Activated T-cell treated with anti-CD3 and anti-CD28 coated beads, Interleukin-2, amount 50 U/mL, for 72 hours (primary cell): ENCODE measurements at places on chromosomes 6 and 20. TPM values are rescaled to one million over a fixed set of nuclear protein-coding genes. Genes with fewer than 3 reads are reported as not detected.

ACTL10 gene
- 1.4 TPM for total RNA-seq

SEL1L2 gene
- total RNA-seq, result not detected

TMEM200A gene
- total RNA-seq, result 0.67 TPM

DNA sequence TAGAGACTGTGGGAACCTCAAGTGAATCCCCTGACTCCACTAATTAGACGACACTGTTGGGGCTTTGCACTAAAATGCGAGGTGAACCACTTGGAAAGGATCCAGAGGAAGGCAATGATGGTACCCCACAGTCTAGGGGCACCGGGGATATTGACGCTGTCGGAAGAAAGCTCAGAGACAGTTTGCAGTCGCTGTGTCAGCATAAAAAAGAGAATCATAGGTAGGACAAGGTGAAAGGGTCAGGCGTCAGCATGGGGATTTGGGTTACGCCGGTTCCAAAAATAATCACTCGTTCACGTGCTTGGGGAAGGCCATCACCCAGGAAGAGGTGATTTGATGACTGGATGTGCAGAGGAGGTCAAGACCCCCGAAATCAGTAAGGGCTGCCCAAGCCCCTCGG is 598.0 kb upstream of the NOX3 start:
- H3K36me3 ChIP-seq, result no peaks in the 10 kb centered on the region
- DNase-seq, result no peak
- H3K4me3 ChIP-seq, result no peak overlapping the region
- no peaks in the 10 kb centered on the region for H3K4me1 ChIP-seq
- H3K27me3 ChIP-seq, result no peaks in the 10 kb centered on the region

- H3K36me3 ChIP-seq, result no peaks in the 10 kb centered on the region
- DNase-seq, result no peak
- H3K27me3 ChIP-seq, result no peaks in the 10 kb centered on the region
- H3K27ac ChIP-seq, result no peak overlapping the region
These were observed 188.3 kb upstream of the GMDS start for GRCh38 chr6:2433711-2434110.

DNA sequence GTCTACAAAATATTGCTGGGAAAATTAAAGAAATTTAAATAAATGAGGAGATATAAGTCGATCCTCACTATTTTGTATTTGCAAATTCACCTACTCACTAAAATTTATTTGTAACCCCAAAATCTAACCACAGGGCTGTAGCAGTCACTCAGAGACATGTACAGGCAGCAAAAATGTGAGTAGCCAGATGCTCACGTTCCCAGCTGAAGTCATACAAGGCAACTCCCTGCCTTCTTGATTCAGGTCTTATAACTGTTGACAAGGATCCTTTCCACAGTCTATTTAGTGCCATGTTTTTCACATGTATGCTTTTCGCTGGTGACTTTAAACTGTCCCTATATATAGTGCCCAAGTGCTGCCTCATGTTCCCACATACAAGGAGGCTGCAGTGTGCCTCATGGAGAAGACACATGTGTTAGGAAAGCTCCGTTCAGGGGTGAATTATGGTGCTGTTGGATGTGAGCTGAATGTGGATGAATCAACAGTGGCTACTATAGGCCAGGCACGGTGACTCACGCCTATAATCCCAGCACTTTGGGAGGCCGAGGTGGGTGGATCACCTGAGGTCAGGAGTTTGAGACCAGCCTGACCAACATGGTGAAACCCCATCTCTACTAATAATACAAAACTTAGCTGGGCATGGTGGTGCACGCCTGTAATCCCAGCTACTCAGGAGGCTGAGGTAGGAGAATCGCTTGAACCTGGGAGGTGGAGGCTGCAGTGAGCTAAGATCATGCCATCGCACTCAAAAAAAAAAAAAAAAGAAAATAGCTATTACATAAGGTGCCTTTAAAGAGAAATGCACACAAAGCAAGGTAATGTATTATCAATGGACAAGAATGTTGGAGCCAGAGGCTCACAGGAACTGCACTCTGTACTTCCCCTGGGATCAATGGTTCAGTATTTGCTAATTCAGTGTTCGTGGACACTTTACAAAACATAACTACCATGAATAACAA is 55.3 kb downstream of the STK35 start:
- DNase-seq, result no peak
- no peak overlapping the region for H3K4me3 ChIP-seq
- no peak overlapping the region for H3K27ac ChIP-seq
- no peaks in the 10 kb centered on the region for H3K36me3 ChIP-seq
- no peaks in the 10 kb centered on the region for H3K27me3 ChIP-seq

- H3K4me1 ChIP-seq, result no peaks in the 10 kb centered on the region
- H3K27me3 ChIP-seq, result no peaks in the 10 kb centered on the region
- no peak overlapping the region for H3K4me3 ChIP-seq
- no peaks in the 10 kb centered on the region for H3K36me3 ChIP-seq
- H3K27ac ChIP-seq, result no peak overlapping the region
These were observed 162.5 kb downstream of the CDH4 start for GRCh38 chr20:61414455-61414991.

GRCh38 chr20:12717061-12717460 is 291.7 kb upstream of the SPTLC3 start:
- no peaks in the 10 kb centered on the region for H3K27me3 ChIP-seq
- no peak for DNase-seq
- H3K27ac ChIP-seq, result no peak overlapping the region

DNA sequence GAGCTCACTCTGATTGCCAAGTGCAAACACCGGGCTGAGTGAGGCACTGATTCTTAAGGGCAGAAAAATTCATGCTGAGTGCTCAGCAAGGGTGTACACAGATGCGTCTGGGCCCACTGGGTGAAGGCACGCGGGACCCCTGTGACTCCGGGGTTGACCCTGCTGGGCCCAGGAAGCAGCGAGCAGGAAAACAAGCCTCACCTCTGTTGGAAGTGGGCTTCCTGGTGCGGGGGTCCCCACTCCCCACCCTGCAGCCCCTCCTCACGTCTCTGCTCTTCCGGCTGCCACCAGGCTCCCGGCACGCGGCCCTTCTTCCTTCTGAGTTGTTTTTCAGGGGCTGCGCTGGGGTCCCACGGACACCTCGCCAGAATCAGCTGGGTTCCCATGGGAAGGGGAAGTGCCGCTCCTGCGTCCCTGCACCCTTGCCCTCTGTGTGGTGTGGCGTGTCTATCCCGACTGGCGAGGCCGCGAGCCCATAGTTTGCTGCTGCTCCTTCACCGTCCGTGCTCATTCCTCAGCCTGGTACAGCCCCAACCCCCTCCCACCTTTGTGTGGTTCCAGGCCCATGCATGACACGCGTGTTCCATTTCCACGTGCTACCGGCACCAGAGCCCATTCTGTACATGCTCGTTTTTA is 80.6 kb upstream of the BHLHE23 start:
- H3K36me3 ChIP-seq, result no peaks in the 10 kb centered on the region
- no peak for DNase-seq
- H3K4me3 ChIP-seq, result no peak overlapping the region
- H3K4me1 ChIP-seq, result no peaks in the 10 kb centered on the region
- H3K27me3 ChIP-seq, result peaks cover 6% of the 10 kb centered on the region

DNA sequence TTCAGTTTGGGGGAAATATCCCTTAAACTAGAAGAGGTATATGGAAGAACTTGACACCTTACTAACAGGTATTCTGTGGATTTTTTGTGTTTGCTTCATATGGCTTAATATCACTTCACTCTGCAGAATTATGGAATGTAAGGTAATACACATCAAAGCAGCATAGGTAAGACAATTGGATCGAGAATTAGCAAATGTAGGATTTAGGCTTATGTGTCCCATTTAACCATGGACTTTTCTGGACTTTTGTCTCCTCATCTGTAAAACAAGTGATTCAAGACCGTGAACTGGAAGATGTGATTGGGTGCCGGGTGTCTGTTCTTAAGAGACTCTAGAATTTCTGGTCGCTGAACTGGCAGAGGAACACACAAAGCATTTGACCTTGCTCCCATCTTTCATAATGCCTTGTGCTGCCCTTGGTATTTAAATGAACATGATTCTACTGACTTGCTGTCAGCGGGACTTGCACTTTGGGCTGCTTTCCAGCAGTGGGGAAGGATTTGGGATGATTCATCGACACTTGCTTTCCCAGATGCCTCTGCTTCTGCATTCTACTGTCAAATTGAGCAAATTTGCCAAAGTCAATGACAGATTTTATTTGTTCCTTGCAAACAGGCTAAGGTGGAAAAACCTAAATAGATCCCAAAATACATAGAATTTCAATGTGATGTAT is 199.8 kb downstream of the PLCB1 start:
- H3K4me1 ChIP-seq, result no peaks in the 10 kb centered on the region
- no peaks in the 10 kb centered on the region for H3K27me3 ChIP-seq
- no peak for DNase-seq
- no peak overlapping the region for H3K4me3 ChIP-seq
- no peaks in the 10 kb centered on the region for H3K36me3 ChIP-seq
